ENCODE measurements at places on chromosomes 11 and 22.

- peak; percentile 58 for DNase-seq
Measured at GRCh38 chr11:75896843-75897419, 81.9 kb downstream of the UVRAG start.

GRCh38 chr11:69437001-69437875 is 44.2 kb upstream of the LINC01488 start:
- no peak for DNase-seq

DNA sequence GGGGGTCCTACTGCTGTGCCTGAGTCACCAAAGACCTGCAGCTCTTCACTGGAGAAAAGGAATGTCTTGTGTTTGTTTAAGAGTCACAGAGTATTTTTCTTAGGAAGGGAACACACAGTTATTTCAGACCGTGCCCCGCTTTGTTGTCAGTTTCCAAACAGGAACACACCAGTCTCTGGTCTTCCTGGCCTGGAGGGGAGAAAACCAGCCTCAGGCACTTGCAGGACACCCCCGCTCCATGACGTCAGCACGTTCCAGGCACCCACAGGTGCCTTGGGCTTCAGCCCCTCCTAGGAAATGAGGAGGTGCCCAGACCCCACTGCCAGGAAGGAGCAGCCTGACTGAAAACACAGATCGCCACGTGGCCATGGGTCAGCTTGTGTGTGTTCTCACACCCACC is 5.4 kb downstream of the DEAF1 start:
- no peak for DNase-seq

DNA sequence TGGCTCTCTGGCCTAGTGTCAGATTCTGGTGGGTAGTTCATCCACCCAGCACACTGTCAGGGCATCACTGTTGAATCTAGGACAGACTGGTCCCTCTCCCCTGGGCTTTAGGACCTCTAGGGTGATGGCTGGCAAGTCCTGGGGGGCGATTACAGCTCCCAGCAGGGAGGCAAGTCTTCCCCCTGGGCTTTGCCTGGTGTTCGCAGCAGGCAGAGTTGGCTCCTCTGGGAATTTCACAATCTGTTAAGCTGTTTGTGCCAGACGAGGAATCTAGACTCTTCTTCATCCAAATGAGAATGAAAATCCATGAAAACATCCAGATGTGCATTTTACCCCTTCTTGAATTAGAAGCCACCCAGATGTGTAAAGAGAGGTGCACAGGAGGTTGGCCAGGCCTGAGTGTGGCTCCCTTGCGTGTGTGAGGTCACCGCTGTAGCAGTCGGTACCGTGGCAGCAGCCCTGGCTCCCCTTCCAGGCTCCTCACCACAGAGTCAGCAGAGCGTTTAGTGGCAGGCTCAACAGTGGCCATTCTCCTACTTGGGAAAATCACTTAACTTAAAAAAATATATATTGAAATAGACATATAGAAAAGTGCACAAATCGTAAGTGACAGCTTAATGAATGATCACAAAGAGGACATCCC is 99.9 kb upstream of the TBCEL start:
- no peak for DNase-seq

DNA sequence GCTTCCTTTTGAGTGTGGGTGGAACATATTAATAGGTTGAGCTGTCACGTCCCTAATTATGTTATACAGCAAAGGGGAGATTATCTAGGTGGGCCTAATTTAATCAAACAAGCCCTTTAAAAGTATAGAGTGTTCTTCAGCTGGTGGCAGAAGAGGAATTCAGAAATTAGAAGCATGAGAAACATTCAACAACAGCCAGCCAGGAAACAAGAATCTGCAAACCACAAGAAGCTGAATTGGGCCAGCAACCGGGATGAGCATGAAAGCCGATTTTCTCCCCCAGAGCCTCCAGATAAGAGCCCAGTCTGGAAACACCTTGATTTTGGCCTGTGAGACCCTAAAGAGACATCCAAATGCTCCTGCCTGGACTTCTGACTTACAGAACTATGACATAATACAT is 105.8 kb upstream of the LDLRAD3 start:
- DNase-seq: no peak

- DNase-seq: peak; percentile 61
Measured at GRCh38 chr11:536841-537621, at the start of gene LRRC56. Gene LRRC56 (plus strand): TSS chr11:537527. CDS start chr11:540685, 3,158 bp downstream.

- DNase-seq: no peak
Measured at GRCh38 chr22:46058591-46059519, 81.9 kb upstream of the WNT7B start.

DNA sequence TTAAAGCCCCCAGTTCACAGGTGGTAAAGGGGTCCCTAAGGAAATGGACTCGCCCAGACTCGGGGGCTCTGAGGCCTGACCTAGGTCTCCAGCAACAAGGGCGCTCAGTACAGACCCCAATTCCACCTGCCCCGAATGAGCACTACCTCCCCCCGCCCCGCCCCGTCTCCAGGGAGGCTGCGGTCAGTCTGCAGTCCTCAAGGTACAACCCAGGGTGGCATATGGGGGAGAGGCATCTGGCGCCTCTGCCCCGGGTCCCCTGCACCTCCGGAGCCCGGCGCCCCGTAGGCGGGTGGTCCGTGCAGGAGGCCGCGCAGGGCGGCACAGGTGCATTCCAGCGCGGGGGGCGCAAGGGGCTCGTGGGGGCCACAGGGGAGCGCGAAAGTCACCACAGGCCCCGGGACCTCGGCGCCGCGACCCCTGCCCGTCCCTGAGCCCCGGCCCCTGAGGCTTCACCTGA is 361 bp downstream of the CTSD start:
- DNase-seq: no peak

- DNase-seq: no peak
Measured at GRCh38 chr11:125224391-125225021, 60.0 kb downstream of the PKNOX2 start.

DNA sequence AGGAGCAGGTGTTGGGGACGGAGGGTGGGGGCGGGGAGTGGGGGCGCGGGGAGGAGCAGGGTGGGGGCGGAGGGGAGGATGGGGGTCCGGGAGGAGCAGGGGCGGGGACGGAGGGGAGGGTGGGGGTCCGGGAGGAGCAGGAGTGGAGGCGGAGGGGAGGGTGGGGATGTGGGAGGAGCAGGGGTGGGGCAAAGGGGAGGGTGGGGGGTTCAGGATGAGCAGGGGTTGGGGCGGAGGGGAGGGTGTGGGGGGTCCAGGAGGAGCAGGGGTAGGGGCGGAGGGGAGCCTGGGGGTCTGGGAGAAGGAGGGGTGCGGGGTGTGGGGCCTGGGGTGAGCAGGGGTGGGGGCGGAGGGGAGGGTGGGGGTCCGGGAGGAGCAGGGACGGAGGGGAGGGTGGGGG is 17.1 kb downstream of the CRELD2 start:
- no peak for DNase-seq

GRCh38 chr11:70193411-70194292 is 9.4 kb upstream of the FADD start:
- no peak for DNase-seq

DNA sequence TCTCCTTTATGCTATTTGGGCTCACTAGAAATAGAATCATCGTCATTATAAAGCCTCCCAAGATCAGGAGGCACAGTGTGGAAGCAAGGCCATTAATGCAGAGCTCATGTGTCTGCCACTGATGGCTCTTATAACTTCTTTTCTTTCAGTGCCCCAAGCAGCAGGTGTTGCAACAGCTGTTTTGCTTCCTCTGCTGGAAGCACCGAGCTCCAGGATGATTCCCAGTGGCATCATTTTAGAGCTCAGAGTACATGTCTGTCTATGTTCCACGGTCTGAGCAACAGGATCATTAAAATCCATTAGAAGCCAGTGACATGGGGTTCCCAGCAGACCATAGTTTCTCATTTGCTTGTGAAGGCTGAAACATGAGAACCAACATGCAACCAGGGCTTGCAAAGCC is 803.0 kb upstream of the FAT3 start:
- peak; percentile 47 for DNase-seq

- DNase-seq: no peak
Measured at GRCh38 chr11:103488031-103488461, 378.8 kb downstream of the DYNC2H1 start.

- no peak for DNase-seq
Measured at GRCh38 chr22:24683691-24684090, 80.7 kb downstream of the GGT1 start.

DNA sequence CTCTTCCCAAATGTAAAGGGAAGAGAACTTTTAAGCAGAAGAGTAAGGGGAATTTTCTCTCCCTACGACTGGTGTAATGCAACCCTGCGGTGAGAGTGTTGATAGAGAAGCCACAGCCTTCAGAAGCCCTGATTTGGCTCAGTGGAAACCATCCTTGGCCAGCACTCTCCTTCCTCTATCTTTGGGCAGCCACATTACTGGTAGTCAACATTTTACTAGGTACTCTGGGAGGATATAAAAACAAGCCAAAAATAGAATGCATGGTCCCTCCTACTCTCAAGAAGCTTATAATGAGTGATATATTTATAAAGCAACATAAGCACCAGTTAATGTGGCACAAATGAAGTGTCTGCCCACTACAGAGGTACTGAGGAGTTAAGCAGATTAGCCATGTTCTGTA is 201.8 kb upstream of the NCAM1 start:
- no peak for DNase-seq

GRCh38 chr11:61266602-61267001 is 25.6 kb downstream of the PGA5 start:
- no peak for DNase-seq

Data from SHP77 (cell line).